ENCODE measurements at places on chromosomes 1 and 21.

GRCh38 chr1:156726549-156727226, 1.6 kb upstream of the METTL25B start:
- no peak for DNase-seq

DNA sequence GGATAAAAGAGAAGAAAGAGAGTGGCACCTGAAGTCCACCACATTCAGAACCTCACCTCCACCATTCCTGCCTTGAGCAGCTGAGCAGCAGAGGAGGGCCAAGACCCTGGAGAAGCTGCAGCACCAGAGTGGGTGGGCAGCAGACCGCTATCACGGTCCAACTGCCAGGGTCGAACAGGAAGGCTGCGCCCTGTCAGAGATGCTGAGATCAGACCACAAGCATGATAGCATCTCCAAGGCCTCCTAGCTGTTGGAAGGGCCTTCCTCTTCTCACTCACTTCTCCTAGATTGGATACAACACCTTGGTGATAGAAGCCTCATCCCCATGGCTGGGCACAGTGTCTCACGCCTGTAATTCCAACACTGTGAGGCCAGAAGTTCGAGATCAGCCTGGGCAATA, 12.1 kb upstream of the SLC45A3 start:
- DNase-seq = no peak

GRCh38 chr1:203625628-203626019, 1.0 kb upstream of the ATP2B4 start:
- no peak for DNase-seq

DNA sequence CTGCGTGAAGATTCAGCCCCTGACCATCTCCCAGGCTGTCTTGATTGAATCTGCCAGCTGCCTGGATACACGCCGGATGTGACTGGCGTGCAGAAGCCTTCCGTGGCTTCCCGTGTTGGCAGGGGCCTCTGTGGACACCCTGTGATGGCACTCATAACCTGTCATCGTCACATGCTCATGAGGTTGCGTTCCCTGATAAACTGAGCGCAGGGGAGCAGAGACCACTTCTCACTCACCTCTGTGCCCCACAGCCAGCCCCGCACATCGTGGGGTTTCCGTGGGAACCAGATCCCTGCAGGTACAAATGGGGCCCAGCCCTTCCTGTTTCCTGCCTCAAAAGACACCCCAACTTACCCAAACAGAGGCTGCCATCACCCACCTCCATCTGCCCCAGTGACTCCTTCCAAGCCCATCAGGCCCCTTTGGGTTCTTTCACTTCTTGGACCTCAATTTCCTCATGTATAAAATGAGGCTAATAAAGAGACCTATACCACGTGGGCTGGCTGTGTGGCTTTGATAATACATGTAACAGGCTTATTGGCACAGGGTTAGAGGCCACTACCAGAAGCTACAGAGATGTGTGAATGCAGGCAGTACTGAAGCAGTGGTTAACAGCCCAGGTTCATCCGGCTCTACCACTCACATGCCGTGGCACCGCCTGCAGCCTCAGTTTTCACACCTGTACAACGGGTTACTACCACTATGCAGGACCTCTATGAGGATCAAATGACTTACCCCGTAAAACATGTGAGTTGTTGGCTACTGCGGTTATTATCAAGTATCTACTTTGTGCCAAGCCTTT, 23.6 kb downstream of the HTR6 start:
- no peak for DNase-seq

DNA sequence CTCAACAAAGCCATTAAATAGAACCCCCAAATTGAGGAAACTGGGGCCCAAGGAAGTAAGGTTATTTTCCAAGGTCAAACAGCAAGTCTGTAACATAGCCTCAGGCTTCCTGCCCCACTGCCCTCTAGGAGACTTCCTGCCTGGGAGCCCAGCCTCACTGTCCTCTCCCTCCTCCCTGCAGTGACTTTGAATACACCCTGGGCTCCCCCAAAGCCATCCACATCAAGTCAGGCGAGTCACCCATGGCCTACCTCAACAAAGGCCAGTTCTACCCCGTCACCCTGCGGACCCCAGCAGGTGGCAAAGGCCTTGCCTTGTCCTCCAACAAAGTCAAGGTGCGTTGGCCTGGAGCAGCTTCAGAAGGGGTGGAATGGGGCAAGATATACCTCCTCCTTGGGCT, 18.3 kb downstream of the GRHL3 start:
- no peak for DNase-seq

GRCh38 chr1:244713332-244713731, 60.4 kb downstream of the DESI2 start:
- no peak for DNase-seq

DNA sequence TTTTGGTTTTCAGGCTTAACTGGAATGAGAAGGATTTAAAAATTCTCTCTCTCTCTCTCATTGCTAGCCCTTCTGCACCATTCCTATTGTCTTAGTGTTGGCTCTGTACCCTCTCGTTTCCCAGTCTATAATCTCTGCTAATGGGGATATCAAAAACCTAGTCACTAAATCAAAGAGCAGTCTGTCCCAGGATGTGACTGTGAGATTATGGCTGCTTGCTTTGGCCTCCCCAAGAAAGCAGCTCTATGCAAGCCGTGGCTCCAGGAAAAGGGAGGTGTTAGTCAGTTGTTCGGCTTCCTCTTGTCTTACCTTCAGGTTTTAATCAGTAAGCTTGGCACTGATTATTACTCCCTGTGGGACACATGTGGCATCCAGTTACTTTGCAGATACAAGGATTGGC, 468.8 kb downstream of the USP25 start:
- no peak for DNase-seq

GRCh38 chr1:115323366-115324004, 14.6 kb downstream of the NGF start:
- no peak for DNase-seq

GRCh38 chr1:32925403-32926162, 24.4 kb upstream of the TMEM54 start:
- no peak for DNase-seq

- no peak for DNase-seq
Observed at GRCh38 chr1:182575540-182576149, 13.4 kb downstream of the RNASEL start.

GRCh38 chr1:19892628-19893168, 10.5 kb downstream of the OTUD3 start:
- no peak for DNase-seq

- DNase-seq = no peak
Observed at GRCh38 chr1:43747736-43748135, 40.4 kb downstream of the ST3GAL3 start.

DNA sequence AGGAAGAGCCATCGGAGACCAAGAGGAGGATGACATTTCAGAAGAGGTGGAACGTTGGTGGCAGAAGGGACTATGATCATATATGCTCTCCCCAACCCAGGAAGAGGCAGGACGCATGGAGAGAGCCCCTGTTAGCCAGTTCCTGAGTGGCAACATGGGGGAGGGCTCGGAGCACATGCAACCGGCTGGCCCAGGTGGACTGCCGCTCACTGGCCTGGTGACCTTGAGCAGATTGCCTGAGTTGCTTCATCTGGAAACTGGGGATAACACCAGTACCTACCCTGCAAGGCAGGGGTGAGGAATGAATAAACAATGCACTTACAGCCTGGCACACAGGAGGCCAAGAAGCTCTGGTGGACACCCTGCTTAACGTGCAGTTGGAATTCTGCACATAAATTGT, 29.0 kb downstream of the SYT6 start:
- DNase-seq = no peak

DNA sequence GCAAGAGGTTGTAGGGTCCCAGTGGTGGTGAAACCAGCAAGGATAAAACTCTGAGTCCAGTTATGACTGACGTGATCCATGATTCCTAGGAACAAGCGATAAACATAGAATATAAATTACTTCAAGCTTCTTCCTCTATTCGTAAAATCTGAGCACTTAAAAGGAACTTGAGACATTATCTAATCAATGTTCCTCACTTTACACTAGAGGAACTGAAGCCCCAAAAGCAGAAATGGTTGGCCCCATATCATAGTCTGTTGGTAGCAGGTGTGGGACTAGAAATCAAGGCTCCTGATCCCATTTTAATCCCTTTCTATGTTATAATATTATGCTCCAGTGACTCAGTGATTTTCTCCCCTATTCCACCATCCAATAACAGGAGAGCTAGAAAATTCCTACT, 21.9 kb upstream of the MNDA start:
- no peak for DNase-seq

DNA sequence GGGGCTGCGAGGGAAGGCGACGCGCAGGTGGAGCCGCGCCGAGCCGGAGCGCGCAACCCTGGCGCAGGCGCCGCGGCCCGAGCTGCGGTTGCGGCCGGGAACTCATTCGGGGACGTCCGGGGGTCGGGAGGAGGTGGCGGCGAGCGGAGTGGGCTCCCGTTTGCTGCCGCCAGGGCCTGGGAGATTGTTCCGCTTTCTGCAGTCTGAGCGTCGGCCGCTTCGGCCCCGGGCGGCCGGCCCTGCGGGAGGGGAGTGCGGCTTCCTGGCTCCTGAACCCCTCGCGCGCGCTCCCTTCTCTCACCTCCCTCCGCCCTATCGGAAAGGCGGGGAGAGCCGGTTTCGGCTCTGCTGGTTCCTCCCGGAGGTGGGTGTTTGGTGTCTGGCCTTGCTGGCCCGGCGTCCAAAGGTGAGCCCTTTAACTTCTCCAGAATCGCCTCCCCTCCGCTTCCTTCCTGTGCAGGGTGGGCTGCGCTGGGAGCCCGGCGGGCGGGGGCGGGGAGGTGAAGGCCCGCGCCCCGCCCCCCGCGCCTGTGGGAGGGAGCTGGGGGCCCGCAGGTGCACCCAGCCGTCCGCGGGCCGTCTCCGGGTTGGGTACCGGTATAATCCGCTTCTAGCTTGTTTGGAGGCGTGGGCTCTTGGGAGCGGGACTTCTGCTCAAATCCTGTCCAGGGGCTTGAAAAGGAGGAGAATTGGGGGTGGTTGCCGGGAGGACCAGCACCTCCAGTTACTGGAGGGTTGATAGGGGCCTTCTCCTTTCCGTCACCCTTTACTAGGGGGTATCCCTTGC, 683 bp downstream of the LRRC8D start:
- DNase-seq = no peak

DNA sequence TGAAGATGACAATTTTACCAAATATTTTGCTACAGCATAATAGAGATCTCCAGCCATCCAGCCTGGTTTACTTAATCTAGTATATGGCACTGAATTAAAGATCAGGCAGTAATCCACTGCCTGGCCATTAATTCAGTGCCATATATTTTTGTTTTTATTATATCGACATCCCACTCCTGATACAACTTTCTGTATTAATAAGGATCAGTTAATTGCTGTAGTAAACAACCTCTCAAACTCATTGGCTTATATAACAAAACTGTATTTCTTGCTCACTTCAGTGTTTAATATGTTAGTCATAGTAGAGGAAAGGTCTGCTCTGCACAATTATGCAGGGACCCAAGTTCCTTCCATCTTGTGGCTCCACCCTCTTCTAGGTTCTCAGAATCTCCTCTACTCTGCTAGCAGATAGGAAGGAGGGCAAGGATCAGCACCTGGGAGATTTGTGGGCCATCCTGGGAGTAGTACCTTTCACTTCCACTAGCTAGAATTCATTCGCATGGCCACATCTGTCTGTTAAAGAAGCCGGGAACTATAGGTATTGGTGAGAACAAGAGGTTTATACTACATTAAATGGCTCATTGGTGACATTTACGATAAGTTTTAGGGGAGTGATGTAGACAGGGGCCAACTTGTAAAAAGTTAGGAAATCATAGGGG, 3.6 kb upstream of the ZDHHC18 start:
- DNase-seq = no peak

- no peak for DNase-seq
Observed at GRCh38 chr1:111813440-111814304, 58.0 kb downstream of the DDX20 start.

DNA sequence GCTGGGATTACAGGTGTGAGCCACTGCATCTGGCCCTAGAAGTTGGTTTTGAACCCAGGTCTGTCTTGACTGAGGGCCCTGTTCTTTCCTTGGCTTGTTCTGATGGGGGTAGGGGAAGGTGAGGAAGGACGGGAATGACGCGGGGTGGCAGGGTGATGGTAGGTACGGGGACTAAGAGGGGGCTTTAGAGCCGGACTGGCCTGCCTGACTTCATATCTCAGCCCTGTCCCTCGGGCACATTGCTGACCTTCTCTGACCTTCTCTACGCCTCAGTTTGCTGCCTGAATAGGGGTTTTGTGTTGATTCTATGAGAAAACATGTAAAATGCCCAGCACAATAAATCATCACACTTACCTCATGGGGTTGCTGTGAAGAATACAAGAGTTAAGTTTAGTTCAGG, 6.7 kb downstream of the RNF186 start:
- no peak for DNase-seq
